T-helper 17 cell (primary cell): ENCODE measurements at places on chromosomes 12 and 14.

DNA sequence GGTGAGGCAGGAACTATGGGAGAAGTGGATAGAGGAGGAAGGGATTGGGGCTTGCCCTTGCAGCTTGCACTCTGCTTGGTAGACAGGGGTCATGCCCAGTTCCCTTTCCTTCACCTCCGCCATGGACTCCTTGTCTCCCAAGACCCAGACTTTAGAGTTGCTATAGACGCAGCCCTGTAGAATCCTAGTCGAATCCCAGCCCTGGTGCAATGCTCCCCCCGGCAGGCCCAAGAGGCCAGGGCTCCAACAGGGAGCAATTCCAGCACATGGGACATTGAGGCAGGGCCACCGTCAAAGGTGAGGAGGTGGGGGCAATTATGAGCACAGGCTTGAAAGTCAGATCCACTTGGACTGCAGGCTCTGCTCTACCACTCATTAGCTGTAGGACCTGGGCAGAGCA lies 29.5 kb upstream of the BCDIN3D start:
- no peak for DNase-seq
- H3K36me3 ChIP-seq, result no peaks in the 10 kb centered on the region
- H3K4me3 ChIP-seq, result no peak overlapping the region
- H3K27ac ChIP-seq, result no peak overlapping the region
- no peaks in the 10 kb centered on the region for H3K27me3 ChIP-seq
- peaks cover 3% of the 10 kb centered on the region for H3K4me1 ChIP-seq

- H3K27me3 ChIP-seq, result peaks cover 6% of the 10 kb centered on the region
- no peak for DNase-seq
- peaks cover 7% of the 10 kb centered on the region for H3K4me1 ChIP-seq
- no peak overlapping the region for H3K27ac ChIP-seq
- no peak overlapping the region for H3K4me3 ChIP-seq
- H3K36me3 ChIP-seq, result no peaks in the 10 kb centered on the region
Observed at GRCh38 chr12:127150028-127150427, 1116.9 kb upstream of the TMEM132C start.

GRCh38 chr12:91529829-91530228 lies 347.2 kb upstream of the DCN start:
- no peak overlapping the region for H3K27ac ChIP-seq
- no peak overlapping the region for H3K4me3 ChIP-seq
- H3K4me1 ChIP-seq, result no peaks in the 10 kb centered on the region
- DNase-seq, result no peak

DNA sequence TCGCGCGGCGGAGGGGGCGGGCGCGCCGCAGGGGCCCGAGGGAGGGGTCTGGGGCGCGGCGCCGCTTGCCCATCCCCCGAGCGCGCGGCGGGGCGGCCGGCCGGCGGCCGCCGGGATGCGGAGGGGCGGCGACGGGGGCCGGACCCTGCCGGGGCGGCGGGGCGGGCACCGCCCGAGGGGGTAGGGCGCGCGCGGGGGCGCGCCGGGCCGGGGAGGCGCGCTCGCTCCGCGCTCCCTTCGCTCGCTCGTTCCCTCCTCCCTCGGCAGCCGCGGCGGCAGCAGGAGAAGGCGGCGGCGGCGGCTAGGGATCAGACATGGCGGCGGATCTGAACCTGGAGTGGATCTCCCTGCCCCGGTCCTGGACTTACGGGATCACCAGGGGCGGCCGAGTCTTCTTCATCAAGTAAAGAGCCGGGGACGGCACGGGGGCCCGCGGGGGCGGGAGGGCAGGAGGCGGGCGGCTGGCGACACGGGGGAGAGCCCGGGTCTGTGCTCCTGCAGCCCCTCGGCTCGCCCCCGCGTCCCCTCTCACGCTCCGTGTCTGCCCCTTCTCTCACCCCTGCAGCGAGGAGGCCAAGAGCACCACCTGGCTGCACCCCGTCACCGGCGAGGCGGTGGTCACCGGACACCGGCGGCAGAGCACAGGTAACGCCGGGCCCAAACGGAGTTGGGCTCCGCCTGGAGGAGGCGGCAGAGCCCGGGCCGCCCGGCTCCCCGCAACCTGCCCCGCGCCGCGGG lies at the start of gene PLEKHA5:
Gene PLEKHA5, plus strand, starts transcription at position 248 of the 738 bp plus-strand sequence. Its CDS starts 67 bp downstream, at position 315.
- H3K36me3 ChIP-seq, result peaks cover 2% of the 10 kb centered on the region
- peak; percentile 54 for DNase-seq
- H3K27me3 ChIP-seq, result peaks cover 6% of the 10 kb centered on the region
- peak within 1 kb of the TSS; percentile 94 for H3K4me3 ChIP-seq

DNA sequence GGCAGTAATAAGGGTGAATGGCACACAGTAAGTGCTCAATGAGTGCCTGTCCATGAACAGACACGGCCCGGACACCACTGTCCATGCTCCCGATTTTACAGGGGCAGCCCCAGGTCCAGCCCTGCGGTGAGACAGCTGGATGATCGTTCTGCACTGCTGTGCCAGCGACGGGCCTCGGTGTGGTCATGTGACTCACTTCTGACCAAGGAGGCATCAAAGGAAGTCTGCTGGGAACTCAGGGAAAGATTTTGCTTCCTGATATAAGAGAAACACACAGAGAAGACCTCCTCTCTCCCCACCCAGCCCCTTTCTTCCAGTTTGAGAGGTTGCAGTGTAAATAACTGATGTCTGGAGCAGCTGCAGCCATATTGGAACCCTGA lies 126.6 kb downstream of the SCARB1 start:
- peaks cover 2% of the 10 kb centered on the region for H3K4me1 ChIP-seq
- no peaks in the 10 kb centered on the region for H3K36me3 ChIP-seq
- H3K27ac ChIP-seq, result no peak overlapping the region

DNA sequence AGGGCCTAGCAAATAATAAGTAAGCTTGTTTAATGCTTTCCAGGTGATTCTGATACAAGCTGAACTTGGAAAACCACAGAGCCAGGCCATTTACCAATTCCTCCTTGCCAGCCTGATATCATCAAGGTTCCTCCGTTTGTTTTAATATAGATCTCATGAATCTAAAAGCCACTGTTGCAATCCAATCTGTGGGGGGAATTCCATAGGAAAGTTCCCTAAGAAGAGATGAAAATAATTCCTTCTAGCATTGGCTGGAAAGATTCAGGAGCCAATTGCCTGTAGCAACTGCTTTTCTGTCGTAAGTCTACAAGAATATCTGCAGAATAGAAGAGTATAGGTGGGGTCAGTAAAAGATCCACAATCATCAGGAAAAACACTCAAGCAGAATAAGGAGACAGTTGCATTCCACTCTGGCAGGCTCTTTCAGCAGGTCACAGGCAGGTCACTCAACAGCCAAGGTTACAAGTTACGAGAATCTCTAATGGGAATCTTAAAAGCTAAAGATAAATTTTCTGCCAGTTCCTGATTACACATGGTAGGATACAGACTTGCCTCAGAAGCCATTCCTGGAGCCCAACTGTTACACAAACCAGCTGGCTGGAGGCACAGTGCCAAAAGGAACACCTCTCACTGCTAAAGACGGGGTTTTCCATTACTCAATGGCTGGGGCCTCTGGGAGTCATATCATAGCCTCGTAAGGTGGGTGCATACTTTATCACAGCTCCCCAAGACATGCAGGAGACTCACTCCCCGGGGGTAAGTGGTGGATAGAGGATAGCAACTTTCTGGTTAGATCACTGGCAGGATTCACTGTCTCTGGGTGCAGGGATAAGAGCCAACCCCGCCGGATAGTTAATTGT lies 43.6 kb downstream of the FGD6 start:
- no peaks in the 10 kb centered on the region for H3K4me1 ChIP-seq
- no peaks in the 10 kb centered on the region for H3K27me3 ChIP-seq
- H3K4me3 ChIP-seq, result no peak overlapping the region
- peaks cover 3% of the 10 kb centered on the region for H3K36me3 ChIP-seq
- no peak overlapping the region for H3K27ac ChIP-seq

- H3K27me3 ChIP-seq, result no peaks in the 10 kb centered on the region
- no peaks in the 10 kb centered on the region for H3K36me3 ChIP-seq
- H3K27ac ChIP-seq, result no peak overlapping the region
- peaks cover 9% of the 10 kb centered on the region for H3K4me1 ChIP-seq
Observed at GRCh38 chr12:93722835-93723567, 45.8 kb downstream of the CRADD start.

DNA sequence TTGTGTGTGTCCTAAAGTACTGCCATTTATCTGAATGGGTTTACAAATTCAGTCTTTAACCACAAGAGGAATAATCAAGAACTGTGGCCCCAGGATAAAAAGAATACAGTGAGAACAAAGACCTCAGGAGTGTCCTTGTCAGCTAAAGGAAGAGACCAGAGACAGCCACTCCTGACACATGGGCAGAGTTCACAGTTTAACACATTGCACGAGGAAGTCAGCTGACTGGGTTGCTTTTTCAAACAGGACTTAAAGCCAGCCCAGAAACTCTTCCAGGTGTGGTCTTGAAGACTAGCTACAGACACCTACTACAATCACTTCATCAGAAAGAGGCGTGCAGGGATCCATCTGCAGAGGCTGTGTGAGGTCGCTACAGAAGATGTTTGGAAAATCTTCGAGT lies 42.8 kb downstream of the GNS start:
- no peaks in the 10 kb centered on the region for H3K27me3 ChIP-seq
- no peak overlapping the region for H3K4me3 ChIP-seq
- peaks cover 8% of the 10 kb centered on the region for H3K4me1 ChIP-seq
- H3K27ac ChIP-seq, result no peak overlapping the region
- no peak for DNase-seq
- peaks cover 14% of the 10 kb centered on the region for H3K36me3 ChIP-seq

GRCh38 chr14:68282479-68283377 lies 463.1 kb downstream of the RAD51B start:
- no peaks in the 10 kb centered on the region for H3K36me3 ChIP-seq
- peak overlapping the region; percentile 73 for H3K4me3 ChIP-seq
- DNase-seq, result no peak
- H3K27me3 ChIP-seq, result no peaks in the 10 kb centered on the region

DNA sequence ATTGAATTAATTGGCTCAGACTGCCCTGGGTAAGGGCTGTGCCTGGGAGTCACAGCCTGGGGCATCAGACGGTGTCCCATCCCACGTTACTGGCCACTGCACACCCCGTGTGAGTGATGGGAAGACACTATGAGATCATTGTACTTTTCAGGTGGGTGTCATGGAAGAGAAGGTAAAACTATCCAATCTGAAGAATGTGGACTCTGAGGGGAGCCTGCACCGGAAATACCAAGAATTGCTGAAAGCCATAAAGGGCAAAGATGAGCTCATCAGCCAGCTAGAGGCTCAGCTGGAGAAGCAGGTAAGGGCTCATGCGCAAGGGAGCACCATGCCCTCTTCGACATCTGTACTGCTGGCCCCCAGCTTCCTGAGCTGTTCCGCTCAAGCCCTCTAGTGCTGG lies 24.0 kb downstream of the PLEKHH1 start:
- H3K27me3 ChIP-seq, result peaks cover 20% of the 10 kb centered on the region
- peaks cover 12% of the 10 kb centered on the region for H3K4me1 ChIP-seq
- DNase-seq, result no peak
- H3K4me3 ChIP-seq, result no peak overlapping the region

DNA sequence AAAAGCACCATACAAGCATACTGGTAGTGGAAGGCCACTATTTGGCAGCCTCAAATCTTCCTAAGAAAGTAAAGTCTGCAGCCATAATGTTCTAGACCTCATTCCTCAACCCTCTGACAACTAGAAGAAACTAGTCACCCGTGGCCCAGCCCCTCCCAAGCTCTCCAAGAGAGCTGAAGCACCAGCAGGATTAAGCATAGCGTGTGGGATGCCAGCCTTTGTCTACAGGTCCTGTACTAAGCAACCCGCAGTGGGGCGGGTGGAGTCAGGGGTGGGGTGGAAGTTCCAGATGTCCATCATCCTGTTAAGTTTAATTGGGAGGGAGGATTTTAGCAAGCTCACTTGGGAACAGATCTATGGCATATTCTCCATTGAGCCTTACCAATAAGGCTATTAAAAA lies 14.2 kb downstream of the SLC11A2 start:
- no peak overlapping the region for H3K4me3 ChIP-seq
- H3K27ac ChIP-seq, result no peak overlapping the region
- H3K36me3 ChIP-seq, result no peaks in the 10 kb centered on the region
- H3K27me3 ChIP-seq, result no peaks in the 10 kb centered on the region
- no peak for DNase-seq

DNA sequence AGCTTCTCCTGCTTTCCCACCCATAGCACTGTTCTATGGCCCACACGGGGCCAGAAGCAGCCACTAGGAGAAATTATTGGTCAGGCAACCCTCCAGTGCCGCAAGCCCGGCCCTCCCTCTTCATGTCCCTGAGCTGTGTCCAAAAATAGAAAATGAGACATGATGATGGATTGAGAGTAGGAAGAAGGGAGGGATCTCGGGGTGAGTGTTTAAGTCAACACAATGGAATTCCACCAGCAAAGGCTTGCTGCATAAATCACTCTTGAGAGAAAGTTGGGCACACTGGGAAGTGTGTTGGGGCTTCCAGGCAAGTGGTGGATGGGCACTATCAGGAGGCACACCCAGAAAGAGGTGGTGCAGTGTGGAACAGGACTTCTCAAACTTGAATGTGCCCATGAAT lies 94.2 kb downstream of the LLPH start:
- H3K36me3 ChIP-seq, result no peaks in the 10 kb centered on the region
- H3K4me3 ChIP-seq, result no peak overlapping the region
- H3K4me1 ChIP-seq, result no peaks in the 10 kb centered on the region
- H3K27me3 ChIP-seq, result peaks cover 52% of the 10 kb centered on the region

DNA sequence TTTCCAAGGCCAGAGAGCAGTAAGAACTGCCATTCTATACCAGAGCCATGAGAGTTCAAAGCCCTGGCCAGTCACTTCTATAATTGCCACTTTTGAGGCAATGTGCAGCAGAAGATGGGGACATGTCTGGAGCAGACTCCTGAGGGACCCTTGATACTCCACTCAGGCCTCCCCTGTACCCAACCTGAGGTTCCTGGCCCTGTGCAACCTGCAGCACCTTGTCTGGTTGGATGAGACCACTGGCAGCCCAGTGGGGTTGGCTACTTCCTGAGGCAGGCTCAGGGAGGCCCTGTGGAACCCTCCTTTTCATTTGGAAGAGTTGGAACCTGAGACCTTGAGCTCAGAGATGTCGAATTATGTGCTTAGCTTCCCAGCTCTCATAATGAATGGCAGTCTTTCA lies 54.4 kb downstream of the GALNT16 start:
- peaks cover 23% of the 10 kb centered on the region for H3K27me3 ChIP-seq
- no peaks in the 10 kb centered on the region for H3K4me1 ChIP-seq
- no peak for DNase-seq
- H3K36me3 ChIP-seq, result no peaks in the 10 kb centered on the region
- H3K27ac ChIP-seq, result no peak overlapping the region

- no peak overlapping the region for H3K4me3 ChIP-seq
- DNase-seq, result no peak
- H3K27ac ChIP-seq, result no peak overlapping the region
- peaks cover 2% of the 10 kb centered on the region for H3K36me3 ChIP-seq
- no peaks in the 10 kb centered on the region for H3K27me3 ChIP-seq
Observed at GRCh38 chr14:75907756-75908359, 73.9 kb downstream of the TGFB3 start.

- H3K4me1 ChIP-seq, result peaks cover 2% of the 10 kb centered on the region
- H3K4me3 ChIP-seq, result no peak overlapping the region
- no peak for DNase-seq
- peaks cover 10% of the 10 kb centered on the region for H3K27me3 ChIP-seq
- H3K27ac ChIP-seq, result no peak overlapping the region
- no peaks in the 10 kb centered on the region for H3K36me3 ChIP-seq
Observed at GRCh38 chr14:100031506-100032281, 33.5 kb upstream of the EVL start.

- peaks cover 6% of the 10 kb centered on the region for H3K27me3 ChIP-seq
- no peak overlapping the region for H3K4me3 ChIP-seq
- H3K36me3 ChIP-seq, result no peaks in the 10 kb centered on the region
- no peak for DNase-seq
Observed at GRCh38 chr14:59768855-59769375, 101.7 kb downstream of the RTN1 start.
